ENCODE measurements at places on chromosomes 2 and 18. TPM values are rescaled to one million over a fixed set of nuclear protein-coding genes. Genes with fewer than 3 reads are reported as not detected.

DNA sequence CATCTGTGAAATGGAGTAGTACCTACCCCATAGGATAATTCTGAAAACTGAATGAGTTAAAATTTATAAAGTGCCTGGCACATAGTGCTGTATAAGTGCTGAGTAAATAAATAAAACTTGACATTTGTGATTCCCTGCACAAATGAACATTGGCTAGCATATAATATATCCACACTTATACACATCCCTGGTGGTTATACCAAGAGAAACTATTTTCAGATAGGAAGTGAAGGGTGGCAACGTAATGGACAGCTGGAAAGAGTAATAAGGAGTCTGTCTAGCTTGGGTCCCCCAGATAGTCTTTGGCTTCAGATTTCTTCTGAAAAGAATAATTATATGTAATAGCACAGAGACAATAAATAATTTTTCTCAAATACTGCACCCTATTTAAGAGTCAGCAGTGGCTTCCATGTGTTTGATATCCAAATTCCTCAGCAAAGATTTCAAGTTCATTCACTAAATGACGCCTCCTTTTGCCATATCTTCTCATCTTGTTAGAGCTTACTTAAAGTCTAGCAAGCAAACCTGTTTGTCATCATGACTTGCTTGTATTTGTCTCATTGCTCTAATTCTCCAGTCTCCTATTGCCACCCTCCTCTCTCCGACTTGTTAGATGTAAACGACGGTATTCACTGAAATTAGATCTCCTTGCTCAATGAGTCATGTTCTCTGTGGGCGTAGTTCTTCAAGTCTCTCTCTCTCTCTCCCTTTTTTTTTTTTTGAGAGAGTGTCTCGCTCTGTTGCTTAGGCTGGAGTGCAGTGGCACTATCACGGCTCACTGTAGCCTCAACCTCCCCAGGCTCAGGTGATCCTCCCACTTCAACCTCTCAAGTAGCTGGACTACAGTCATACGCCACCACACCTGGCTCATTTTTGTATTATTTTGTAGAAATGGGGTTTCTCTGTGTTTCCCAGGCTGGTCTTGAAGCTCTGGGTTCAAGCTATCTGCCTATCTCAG lies 8.7 kb upstream of the ADGRF3 start:
- no peaks in the 10 kb centered on the region for H3K27me3 ChIP-seq
- H3K4me1 ChIP-seq, result peaks cover 2% of the 10 kb centered on the region
- peak; percentile 99 for DNase-seq
- H3K27ac ChIP-seq, result no peak overlapping the region
- no peak overlapping the region for H3K4me3 ChIP-seq
- H3K36me3 ChIP-seq, result no peaks in the 10 kb centered on the region

DNA sequence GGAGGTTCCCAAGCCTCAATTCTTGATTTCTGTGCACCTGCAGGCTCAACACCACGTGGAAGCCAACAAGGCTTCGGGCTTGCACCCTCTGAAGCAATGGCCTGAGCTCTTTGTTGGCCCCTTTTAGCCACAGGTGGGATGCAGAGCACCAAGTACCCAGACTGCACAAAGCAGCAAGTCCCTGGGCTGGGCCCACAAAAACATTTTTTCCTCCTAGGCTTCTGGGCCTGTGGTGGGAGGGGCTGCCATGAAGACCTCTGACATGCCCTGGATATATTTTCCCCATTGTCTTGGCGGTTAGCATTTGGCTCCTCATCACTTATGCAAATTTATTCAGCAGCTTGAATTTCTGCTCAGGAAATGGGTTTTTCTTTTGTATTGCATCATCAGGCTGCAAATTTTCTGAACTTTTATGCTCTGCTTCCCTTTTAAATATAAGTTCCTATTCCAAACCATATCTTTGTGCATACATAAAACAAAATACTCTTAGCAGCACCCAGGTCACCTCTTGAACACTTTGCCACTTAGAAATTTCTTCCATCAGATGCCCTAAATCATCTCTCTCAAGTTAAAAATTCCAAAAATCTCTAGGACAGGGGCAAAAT lies 9.0 kb upstream of the MATN3 start:
- no peaks in the 10 kb centered on the region for H3K36me3 ChIP-seq
- H3K4me1 ChIP-seq, result no peaks in the 10 kb centered on the region
- H3K27me3 ChIP-seq, result no peaks in the 10 kb centered on the region
- H3K4me3 ChIP-seq, result no peak overlapping the region

DNA sequence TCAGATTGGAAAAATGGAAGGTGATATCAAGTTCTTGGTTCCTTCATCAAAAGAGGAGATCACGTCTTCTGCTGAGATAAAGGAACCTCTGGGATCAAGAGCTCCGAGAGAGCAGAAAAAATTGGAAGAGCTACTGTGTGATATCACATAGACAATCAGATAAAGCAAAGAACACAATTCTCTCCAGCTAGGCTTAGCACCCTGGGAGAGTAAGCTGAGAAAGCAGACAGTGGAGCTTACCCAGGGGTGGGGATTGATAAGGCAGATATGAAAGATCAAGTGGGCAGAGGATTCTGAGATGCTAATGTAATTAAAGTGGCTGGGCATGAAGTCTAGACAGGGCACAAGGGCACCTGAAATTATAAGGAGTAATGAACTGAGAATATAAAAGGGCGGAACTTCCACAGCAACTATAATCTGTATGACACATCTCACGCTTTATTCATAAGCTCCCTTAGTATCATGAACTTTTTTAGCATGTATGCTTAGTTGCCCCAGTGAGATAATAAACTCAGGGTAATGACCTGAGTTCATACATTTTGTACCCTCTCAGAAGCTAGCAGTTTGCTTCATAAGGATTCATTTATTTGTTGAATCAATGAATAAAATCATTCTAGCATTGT lies 65.8 kb downstream of the FAM161A start:
- H3K36me3 ChIP-seq, result no peaks in the 10 kb centered on the region
- DNase-seq, result no peak
- no peak overlapping the region for H3K4me3 ChIP-seq
- H3K27ac ChIP-seq, result no peak overlapping the region
- no peaks in the 10 kb centered on the region for H3K4me1 ChIP-seq

GRCh38 chr18:9612215-9612830 lies 2.0 kb downstream of the PPP4R1 start:
- no peak overlapping the region for H3K27ac ChIP-seq
- peak overlapping the region; percentile 83 for H3K4me3 ChIP-seq
- peak; percentile 58 for DNase-seq

DNA sequence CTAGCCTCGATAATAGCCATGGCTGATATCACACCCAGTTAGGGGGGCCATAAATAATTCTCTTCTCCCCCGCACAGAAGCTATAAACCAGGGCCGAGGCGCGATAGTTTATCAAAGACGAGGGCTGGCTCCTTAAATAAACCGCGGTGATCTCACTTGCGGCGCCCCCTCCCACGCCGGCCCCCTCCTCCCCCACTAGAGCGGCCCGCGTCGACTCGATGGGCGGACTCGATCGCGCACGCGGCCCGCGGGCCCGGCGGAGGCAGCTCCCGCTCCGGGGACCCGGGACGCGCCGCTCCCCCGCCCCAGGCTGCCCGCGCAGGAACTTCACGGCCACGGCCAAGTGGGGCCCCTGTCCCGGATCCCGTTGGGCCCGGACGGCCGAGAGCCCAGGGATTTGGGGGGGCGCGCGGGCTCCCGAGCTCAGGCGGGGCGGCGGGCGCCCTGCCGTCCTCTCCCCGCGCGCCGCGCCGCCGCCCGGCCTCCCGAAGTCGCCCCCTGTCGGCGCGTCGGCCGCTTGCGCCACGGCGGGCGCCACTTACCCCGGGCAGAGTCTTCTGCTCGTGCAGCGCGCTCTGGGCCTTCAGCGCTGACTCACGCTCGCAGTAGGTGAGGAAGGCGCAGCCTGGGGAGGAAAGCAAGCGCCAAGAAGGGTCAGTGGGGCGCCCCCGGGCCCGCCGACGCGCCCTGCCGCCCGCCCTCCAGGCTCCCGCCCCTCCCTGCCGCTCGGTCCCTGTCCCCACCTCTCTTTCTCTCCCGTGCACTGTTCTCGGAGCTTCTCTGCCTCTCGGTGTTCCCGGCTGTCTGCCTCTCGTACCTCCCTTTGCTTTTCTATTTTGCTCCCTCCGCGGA lies 80.4 kb downstream of the CELF4 start:
- peaks cover 10% of the 10 kb centered on the region for H3K27me3 ChIP-seq
- no peaks in the 10 kb centered on the region for H3K36me3 ChIP-seq
- H3K4me1 ChIP-seq, result no peaks in the 10 kb centered on the region
- peak; percentile 8 for DNase-seq
- no peak overlapping the region for H3K27ac ChIP-seq

GRCh38 chr2:128628206-128628605 lies 309.5 kb upstream of the HS6ST1 start:
- H3K27ac ChIP-seq, result no peak overlapping the region
- H3K4me1 ChIP-seq, result peaks cover 4% of the 10 kb centered on the region
- H3K4me3 ChIP-seq, result no peak overlapping the region
- H3K36me3 ChIP-seq, result no peaks in the 10 kb centered on the region

NYAP2 gene
- not detected for total RNA-seq

THSD7B gene
- total RNA-seq, result under 0.01 TPM

MAP3K2 gene
- 30.1 TPM for total RNA-seq

NAT8 gene
- total RNA-seq, result not detected
